ENCODE measurements at places on chromosomes 1 and 21.

GRCh38 chr1:210688512-210689234 is 360.0 kb downstream of the HHAT start:
- DNase-seq = no peak

DNA sequence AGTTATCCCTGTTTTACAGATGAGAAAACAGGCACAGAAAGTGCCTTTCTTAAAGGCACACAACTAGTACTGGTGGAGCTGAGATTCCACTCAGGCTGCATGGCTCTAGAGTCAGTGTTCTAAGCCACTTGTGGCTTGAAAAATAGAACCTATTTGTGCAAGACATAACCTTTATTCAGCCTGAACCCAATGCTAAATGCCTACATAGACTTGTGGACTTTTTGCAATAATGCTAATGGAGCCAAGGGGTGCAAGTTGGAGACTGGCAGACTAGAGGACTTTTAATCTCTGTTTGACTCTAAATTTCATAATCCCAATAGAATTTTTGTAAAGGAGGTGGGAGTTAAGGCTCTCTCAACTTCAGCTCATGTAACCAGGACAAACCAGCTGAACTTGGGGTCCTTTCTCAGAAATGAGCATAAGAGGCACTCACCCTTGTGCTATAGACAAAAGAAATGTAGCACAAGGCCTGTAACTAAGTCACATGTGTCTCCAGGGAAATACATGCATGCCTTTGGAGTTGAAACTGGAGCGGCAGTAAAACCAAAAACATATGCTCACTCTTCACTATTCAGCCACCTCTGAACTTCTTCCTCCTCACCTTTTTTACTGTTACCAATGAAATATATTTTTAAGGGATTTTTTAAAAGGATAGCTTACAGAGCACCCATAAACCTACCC is 43.0 kb upstream of the AK4 start:
- no peak for DNase-seq

DNA sequence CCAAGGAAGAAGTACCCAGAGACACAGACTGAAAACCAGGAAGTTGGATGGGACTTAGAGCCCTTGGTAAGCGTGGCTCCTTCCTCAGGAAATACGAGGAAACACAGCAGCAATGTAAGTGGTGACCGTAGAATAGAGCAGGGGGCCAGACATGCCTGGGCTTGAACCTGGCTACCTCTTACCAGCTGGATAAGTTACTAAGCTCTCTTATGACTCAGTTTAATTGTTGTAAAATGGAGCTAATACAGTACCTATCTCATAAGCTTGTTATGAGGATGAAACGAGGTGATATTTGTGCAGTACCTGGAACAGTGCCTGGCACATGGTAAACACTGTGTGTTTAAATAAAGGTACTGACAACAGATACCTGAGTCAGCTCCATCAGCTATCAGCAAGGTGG is 19.2 kb downstream of the EBNA1BP2 start:
- no peak for DNase-seq

DNA sequence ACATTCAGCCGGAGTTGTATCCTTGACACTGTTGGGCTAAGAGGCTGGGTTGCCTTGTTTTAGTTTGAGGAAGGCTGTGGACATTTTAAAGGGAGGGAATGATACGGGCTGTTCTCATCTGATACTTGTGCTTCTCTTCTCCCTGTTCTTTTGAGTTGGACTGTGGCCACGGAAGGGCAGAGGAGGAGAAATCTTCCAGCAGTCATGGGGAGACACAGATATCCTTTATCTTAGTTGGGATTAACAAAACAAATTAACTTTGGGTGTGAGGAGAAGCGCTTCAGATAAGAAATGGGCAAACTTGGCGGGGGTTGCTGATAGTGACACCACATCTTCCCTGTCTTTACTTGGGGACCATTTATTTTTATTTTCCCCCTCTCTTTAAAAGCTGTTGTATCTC is 138.8 kb downstream of the ROR1 start:
- DNase-seq = no peak

DNA sequence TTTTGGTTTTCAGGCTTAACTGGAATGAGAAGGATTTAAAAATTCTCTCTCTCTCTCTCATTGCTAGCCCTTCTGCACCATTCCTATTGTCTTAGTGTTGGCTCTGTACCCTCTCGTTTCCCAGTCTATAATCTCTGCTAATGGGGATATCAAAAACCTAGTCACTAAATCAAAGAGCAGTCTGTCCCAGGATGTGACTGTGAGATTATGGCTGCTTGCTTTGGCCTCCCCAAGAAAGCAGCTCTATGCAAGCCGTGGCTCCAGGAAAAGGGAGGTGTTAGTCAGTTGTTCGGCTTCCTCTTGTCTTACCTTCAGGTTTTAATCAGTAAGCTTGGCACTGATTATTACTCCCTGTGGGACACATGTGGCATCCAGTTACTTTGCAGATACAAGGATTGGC is 468.8 kb downstream of the USP25 start:
- no peak for DNase-seq

DNA sequence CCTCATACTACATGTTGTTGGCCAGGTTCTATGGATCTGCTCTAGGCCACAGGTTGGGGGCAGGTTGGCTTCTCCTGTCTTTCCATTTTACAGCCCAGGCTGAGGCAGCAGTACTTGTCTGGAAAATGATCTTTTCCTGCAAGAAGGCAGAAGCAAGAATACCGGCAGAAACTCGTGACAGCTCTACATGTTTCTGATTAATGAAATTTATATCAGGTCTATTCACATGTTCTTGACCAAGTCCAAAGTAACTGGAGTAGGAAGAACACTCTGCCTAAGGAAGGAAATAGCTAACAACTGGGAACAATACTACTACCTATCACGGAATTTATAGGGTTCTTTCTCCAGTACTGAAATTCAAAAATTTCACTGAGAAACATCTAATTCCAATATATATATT is 98.3 kb downstream of the PLPPR5 start:
- DNase-seq = no peak

DNA sequence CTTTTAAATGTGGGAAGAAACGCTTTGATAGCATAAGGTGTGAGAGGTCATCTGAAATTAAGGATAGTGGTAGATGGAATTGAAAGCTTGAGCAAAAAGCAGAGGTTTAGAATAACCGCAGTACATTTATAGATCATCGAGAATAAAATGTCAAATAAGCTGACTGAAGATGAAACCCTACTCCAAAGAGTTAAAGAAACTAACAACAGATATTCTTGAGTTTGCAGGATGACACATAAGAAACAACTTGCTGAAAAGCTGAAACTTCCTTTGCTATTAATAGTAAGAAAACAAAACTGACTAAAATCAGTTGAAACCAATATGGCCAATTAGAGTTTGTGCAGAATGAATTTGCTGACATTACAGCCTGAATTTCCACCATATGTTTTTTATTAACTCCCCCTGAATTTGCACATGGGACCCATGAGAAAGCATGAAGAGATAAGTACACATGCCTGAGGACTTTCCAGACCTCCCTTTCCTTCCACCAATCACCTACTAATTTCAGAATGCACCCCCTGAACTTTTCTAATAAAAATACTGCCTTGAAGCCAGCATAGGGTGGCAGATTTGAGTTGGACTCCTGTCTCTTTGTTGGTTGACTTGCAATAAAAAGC is 1.7 kb upstream of the C1orf185 start:
- no peak for DNase-seq

DNA sequence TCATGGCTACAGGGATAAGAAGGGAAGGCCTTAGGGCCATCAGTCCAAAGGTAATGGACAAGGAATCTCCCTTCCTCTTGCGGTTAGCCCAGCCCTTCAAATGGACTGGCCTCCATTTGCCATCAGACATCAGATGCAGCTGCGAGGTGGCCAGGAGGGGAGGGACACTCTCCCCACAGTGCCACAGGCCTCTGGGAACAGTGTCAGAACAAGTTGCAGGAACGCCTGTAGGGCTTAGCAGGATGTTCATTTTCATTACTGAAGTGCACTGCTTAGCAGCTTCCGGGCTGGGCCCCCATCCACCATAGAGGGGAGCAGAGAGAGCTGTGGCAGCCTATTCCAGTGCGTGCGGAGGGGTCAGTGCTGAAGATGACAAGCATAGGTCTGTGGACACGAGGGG is 127.5 kb downstream of the GALNT2 start:
- DNase-seq = no peak

- no peak for DNase-seq
Observed at GRCh38 chr1:66342707-66343106, 191.2 kb upstream of the SGIP1 start.

DNA sequence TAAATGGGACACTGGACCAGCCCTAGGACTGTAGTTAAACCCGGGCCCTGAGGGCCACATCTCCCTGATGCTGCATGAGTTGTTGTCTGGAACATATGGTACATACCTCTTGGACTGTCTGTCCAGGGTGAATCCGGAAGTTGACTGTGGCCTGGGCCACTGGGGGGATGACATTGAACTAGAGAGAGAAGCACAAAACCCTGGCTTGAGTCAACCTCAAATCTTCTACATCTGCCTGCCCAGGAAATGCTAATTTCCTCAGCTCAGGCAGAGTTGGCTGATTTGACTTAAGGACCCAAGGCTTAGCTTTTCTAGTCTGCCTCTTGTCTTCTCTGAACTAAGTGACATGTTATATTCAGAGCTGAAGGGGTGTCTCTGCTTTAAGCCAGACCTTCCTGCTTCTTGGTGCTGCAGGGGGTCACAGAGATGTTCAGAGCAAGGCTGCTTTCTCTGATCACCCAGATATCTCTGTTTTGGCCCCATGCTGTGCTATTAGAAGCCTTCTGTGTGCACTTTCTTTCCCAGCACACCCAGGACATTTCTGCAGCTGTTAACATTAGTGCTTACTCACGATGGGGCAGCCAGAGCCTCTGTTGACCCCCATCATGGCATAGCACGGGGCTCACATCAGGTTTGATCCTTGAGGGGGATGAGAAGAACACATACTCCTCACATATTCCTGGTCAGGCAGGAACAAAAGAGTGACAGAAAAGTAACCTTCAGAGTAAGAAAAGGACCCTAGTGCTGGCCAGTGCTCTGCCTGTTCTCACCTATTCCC is 9.6 kb downstream of the PM20D1 start:
- no peak for DNase-seq

DNA sequence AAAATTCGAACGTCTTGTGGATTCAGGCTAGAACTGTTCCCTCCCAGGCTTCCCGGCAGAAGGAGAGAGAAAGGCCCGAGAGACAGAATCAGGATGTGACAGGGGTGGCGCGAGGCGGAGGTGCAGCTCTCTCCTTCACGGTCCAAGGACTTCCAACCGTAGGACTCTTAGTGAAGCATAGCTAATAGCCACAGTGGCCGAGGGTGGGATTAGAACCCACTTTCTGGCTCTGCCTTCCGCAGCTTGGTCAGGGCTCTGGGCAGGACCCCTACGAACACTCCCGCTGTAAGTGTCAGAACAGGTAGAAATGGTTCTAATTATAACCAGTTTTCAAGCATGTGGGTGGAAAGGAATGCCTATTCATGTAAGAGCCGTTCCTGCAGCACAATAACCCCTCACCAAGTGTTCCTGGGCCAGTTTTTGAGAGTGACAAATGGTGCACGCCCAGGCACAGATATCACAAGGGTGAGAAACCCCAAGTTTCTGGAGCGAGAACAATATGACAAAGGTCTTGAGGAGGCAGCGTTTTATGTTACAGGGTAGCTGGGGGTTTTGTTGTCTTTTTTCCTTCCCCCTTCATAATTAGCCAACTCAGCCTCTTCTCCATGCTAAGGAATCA is 86.4 kb downstream of the SYF2 start:
- no peak for DNase-seq

DNA sequence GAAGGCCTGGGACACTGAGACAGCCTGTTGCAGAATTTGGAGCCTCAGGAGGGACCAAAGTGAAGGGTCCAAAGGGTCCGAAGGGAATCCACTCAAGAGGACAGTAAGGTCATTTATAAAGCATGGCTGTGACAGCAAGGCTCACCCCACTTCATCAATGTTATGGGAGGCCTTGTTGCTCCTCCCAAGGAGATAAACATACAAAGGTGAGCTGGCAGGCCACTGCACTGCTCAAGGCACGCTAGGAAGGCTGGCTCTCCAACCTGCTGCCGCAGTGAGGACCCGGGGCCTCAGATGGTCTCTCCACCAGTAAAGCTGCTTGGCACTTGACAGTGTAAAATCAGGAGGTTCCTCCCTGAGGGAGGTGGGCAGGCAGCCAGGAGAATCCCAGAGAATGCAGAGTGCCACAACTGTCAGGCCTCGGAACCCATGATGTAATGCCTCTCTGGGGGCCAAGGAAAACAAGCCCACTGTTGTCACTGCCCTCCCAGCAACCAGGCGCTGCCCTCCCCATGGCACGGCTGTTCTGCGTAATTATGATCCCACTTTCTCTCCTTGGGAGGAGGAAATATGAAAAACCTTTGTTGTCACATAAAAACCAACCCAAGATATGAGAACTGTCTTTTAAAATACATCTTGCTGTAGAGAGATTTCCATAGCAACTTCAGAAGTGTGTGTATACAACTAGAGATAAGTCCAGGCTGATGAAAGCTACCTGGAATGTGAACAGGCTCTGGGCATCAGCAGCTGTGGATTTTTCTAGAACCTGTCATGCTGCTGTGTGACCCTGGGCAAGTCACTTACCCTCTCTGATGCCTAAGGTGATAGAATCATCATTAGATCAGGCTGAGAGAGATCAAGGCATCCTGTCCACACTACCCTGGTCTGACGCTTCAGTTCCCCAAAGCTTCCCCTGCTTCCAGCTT is 102.5 kb downstream of the KCNN3 start:
- DNase-seq = no peak

DNA sequence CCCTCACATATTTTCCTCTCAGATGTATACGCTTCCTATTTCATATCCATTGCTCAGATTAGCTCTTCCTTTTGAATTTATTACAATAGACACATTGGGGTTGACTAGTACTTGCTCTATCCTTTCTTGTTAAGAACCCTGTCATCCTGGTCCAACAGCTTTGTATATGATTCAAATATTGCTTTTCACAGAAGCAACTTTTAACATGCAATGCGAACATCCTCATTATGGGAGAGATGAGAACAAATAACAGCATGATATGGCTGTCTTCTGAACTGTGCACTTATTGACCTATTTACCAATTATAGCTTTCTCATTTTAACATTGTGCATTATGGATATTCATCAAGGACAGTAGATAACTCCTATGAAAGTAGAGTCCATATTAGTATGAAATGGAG is 510.8 kb downstream of the PTPRC start:
- DNase-seq = no peak

GRCh38 chr1:39170731-39171667 is 33.5 kb upstream of the MACF1 start:
- DNase-seq = no peak

GRCh38 chr1:67479146-67479891 is 49.1 kb upstream of the SERBP1 start:
- DNase-seq = no peak

DNA sequence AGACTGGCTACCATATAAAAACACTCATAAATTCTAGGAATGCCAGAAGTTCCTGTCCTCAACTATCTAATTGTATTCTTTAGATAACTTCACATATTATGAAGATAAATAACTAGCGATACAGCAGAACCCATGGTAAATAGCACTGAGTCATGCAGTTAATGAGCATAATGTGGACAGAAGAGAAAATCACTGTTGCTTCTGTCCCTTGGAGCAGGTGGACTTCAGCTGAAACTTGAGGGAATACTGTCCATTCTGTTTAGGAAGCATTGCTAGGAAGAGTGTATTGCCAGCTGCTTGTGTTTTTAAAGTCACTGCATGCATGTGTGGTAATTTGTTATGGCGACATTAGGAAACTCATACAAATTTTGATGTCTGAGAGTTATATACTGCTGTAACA is 854.4 kb downstream of the LTN1 start:
- DNase-seq = no peak

GRCh38 chr1:24931468-24932231 is 1.6 kb upstream of the RUNX3 start:
- no peak for DNase-seq

Data from stimulated activated CD4-positive, alpha-beta T cell treated with anti-CD3 and anti-CD28 coated beads, Interleukin-4, amount 100 ng/mL, for 4 hours (primary cell).